ENCODE measurements at places on chromosomes 12 and 14.

GRCh38 chr14:58737511-58737910, 99.7 kb downstream of the DACT1 start:
- DNase-seq = no peak

DNA sequence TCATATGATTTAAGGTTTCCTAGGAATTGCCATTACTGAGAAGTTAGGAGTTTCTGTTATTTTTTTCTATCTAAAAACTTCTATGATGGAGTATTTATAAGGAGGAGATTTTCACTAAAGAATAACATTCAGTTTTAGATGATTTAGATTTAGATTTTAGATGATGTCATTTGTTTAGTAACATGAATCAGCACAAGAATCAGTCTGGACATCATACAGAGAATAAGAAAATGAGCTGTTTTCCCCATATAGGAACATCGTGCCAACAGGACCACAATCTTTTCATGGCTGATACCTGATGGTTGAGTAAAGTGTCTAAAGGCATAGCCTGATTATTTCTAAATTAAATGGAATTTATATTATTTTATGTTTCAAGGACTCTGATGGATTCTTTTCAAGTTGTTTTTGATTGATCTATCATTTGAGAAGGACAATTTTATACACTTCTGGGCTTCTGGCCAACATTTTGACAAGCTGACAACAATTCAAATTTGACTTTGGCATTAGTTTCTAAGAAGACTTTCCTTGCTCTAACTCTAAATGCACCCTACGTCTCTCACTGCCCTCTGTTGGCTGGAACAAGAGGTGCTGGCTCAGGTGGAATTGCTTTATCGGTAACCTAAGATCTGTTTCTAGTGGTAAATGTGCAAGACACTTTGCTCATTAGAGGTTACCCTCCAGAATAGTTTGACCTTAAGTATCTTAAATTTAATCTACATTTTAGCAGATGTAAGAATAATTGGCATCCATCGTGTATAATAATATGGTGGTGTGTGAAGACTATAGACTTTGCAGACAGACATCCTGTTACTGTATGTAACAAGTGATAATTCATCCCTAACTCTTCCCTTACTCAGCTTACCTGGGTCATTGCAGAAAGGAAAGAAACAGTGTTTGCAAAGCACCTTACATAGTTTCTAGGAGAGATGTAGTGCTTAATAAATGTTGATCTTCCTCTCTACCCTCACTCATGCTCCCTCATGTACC, 42.8 kb upstream of the CPSF6 start:
- no peak for DNase-seq

DNA sequence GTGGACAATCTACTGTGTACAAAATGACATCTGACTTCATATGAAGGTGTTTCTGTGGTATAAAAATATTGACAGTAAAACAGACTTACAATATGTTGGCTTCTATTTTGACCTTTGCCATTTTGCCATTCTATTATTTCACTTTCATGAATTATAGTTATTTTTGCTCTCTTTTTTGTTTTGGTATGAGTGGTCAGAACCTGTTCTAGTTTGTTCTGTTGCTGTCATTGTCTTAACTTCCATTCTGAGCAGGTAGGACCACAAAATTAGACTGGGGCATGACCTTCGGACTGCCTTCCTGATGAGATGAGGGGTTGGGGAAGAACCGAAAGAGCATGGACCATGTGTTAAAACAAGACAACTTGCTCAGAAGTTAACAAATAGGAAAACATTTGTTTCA, 36.5 kb upstream of the IFNG-AS1 start:
- no peak for DNase-seq

DNA sequence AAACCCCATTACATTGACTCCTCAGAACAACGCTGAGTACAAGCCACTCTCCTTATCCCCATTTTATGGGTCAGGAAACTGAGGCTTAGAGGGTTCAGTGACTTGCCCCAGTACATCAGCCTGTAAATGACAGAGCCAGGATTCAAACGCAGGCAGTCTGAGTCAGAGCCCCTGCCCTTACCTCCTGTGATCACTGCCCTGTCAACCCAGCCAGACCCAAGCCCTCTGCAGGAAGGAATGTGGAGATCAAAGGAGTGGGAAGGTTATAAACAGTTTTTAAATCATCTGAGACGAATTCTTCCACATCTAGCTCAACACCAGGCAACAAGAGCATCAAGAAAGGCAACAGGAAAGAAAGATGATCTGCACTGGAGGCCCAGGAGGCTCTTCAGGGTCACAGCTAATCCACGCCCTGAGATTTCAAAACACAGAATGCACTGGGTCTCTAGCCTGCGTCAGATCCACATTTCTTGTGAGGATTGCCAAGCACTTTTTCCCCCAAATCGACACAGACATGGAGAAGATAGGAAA, 38.5 kb downstream of the SPTB start:
- no peak for DNase-seq

DNA sequence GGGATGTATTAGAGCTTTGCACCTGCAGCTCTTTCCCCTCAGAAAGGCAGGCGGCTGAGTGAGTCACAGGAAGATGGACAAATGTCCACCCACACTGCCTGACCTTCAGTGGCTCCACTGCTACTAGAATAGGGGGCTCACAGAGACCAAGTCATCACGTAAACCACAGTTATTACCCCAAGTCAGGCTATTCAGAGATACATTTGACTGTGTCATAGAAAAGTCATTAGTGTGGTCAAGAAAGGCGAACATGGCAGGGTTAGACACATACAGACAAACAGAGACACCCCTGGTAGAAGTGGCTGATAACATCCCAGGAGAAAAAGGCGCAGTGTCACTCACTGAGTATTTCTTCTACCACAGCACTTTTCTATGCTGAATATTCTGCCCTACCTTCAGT, 36.0 kb downstream of the GCH1 start:
- DNase-seq = no peak

DNA sequence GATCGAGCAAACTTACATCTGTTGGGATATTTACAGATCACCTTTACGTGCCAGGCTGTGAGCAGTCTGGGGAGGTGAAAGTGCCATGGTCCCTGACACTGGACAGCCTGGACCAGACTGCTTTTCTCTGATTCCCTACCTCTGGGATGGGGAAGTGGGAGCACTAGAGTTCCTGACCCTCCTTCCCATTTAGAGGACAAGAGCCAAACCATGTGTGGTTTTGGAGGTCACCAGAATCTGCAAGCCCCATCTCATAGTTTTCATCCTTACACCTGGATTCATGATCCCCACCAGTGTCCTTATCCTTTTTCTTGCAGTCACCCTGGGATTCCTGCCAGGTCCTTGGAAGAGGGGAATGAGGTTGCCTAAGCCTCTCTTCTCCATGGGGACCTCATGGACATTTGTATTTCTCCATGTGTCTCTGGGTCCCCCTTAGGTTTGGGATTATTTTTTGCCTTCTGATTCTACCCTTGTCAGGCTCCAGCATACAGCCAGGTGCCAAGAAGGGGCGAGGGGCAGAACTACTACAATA, 1.5 kb upstream of the WNT10B start:
- no peak for DNase-seq

Data from KG1 (cell line).